ENCODE measurements at places on chromosomes 1 and 21.

- DNase-seq = no peak
These were observed 5.5 kb upstream of the CATSPER4 start for GRCh38 chr1:26184883-26185282.

- DNase-seq = no peak
These were observed 72.9 kb upstream of the SLC2A1 start for GRCh38 chr1:43031316-43032203.

DNA sequence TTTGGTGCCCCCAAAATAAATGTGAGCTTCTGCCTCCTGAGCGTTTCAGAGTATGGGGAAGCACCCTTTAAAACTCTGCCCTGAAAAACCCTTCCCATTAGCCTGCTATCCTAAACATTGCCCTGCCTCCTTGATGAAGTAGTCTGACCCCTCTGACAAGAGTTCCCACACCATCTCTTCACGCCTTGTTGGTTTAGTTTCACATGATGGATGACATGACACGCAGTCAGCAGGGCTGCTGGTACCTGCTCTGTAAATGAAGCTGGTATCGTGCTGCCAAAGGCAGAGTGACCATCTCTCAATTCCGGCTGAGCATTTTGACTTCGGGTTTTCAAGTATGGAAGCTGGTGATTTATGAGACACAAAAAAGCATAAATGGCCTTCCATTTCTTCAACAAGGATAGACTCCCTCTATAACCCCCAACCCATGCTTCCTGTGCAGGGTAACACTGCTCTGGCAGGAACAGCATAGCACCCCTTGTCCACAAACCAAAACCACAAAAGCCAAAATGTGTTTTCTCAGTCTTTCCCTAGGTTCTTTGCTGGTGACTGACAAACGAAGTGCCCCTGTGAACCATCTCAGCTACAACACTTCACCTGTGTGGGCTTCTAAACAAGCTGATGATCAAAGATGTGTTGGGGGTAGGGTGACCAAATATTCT, 444.6 kb downstream of the NUF2 start:
- DNase-seq = no peak

DNA sequence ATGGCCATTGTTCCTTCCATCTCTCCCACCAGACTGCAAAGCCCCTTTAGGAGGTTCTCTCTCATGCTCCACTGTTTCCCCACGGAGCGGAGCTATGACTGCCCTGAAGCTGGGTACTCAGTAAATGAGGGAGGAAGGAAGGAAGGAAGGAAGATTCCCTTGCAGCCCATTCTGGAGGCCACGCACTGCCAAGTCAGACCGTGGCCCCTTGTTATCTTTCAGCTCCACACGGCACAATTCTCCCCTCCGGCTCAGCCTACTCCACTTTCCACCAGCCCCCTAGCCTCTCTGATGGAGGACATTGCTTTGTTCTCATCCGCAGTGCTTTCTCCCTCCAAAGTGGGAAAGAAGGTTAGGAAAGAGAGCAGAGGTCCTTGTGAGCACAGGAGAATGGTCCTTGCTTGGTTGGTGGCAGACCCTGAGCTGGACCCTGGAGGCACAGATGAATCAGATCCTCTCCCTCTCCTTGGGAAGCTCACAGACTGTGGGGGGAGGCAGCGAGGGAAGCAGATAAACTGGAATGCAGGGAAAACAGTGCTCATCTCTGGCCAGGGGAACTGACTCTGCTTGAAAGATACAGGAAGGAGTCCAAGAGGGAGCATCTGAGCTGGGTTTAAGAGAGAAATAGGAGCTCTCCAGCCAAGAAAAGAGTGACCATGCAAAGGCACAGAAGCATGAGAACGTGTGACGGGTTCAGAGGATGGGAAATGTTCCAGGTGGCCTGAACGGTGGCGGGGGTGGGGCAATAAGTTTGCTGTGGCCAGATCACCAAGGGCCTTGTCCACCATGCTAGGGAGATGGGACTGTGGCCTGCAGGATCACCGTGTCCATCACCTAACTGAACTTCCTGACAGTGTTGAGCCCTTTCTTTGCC, 52.6 kb downstream of the GLIS1 start:
- no peak for DNase-seq

DNA sequence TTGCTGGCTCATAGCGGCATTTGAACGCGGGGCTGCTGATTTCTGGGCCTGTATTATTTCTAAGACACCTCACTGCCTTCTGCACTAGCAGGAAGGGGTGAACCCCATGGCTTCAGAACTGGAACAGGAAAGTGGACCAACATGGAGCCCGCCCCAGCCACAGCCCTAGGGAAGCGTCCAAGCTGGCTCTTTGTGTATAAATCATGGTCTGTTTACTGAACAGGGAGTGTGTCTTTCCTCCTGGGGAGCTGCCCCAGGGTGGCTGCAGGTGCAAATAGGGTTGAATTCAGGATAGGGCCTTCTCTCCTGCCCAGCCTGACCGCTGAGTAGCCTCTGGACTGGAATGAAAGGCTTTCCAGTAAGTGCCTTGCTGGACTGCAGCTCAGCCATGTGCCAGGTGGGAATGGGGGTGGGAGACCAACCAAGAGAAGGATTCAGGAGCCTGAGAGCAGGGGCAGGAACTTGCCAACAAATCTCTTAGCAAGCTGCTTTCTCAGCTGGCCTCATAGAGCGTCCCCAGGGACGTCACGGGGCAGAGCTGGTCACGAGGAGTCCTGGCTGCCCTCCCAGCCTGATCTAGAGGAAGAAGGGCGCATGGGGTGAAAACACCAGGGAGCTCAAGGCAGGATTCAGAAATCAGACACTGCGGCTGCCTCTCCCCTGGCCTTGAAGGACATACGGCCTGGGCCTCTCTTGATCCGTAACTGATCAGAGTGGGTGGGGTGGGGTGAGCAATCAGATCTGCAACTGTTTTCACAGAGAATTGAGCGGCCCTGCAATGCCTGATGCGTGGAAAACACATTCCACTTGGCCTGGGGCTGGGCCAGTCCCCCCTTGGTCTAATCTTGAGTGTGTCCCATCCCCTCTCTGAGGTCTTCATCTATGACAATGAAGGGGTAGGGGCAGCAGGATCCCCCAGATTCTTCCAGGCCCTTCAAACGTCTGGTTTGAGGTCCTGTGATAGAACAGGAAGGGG, 56.5 kb upstream of the SELENON start:
- DNase-seq = no peak

GRCh38 chr21:26842300-26842699, 2.9 kb downstream of the ADAMTS1 start:
- DNase-seq = no peak

- no peak for DNase-seq
These were observed 59.1 kb downstream of the CAPN2 start for GRCh38 chr1:223771469-223771813.

DNA sequence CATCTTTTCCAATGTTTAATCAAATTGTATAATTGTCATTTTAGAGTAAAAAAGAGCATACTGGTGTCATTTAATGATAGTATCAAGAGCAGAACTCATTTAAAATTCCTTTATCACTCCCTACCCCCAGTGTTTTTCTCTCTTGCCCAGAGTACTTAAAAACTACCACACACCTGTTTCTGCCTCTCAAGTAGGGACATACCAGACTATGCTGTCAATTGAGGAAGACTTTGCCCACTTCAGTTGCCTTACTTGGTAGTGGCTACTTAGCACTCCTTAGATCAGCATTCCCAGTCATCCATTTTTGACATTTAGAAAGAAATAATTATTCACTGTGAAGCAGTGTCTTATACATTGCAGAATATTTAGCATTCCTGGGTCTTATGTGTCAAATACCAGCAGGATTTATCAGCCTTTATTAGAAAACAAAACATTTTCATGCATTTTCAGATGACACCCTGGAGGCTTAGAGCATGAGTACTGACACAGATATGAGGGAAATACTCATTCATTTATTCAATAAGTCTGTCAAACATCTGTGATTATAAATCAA, 127.5 kb upstream of the RGS1 start:
- no peak for DNase-seq

DNA sequence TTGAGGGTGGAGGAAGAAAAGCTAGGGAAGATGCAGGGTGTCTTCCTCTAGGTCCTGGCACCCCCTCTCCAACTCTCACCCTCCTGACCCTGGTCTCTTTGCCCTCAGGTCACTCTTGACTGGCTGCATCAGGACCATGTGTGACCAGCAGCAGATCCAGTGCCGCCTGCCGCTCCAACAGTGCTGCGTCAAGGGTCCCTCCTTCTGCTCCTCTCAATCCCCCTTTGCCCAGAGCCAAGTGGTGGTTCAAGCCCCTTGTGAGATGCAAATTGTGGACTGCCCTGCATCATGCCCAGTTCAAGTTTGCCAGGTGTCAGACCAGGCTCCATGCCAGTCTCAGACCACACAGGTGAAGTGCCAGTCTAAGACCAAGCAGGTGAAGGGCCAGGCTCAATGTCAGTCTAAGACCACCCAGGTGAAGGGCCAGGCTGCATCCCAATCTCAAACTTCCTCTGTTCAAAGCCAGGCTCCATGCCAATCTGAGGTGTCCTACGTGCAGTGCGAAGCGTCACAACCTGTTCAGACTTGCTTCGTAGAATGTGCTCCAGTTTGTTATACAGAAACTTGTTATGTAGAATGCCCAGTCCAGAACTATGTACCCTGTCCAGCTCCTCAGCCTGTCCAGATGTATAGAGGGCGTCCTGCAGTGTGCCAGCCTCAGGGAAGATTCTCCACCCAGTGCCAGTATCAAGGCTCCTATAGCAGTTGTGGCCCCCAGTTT, 1.8 kb downstream of the KPRP start:
- DNase-seq = no peak

DNA sequence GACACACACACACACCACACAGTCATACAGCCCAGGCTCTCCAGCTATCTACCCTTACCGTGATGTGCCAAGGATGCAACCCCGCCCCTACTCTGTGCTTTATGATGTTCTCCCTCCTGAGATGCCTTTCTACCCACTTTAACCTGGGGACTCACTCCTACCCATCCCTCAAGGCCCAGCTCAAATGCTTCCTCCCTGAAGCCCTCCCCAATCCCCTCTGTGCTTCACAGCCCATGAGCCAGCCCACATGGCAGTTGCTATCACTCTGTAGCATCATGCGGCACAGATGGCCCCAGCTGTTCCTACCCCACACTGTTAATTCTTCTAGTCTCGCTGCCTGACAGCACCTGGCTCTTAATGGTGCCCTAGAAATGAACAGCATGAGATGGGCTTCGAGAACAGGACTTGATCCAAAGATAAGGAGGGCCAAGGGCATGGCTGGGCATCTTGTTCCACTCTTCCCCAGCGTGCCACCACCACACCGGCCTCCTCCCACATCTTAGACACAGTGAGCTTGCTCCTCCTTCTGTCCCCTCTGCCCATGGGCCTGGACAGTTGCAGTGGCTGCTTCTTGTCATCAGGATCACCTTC, 109.8 kb downstream of the GLIS1 start:
- DNase-seq = no peak

- no peak for DNase-seq
These were observed 12.6 kb downstream of the SLAMF8 start for GRCh38 chr1:159839116-159839849.

DNA sequence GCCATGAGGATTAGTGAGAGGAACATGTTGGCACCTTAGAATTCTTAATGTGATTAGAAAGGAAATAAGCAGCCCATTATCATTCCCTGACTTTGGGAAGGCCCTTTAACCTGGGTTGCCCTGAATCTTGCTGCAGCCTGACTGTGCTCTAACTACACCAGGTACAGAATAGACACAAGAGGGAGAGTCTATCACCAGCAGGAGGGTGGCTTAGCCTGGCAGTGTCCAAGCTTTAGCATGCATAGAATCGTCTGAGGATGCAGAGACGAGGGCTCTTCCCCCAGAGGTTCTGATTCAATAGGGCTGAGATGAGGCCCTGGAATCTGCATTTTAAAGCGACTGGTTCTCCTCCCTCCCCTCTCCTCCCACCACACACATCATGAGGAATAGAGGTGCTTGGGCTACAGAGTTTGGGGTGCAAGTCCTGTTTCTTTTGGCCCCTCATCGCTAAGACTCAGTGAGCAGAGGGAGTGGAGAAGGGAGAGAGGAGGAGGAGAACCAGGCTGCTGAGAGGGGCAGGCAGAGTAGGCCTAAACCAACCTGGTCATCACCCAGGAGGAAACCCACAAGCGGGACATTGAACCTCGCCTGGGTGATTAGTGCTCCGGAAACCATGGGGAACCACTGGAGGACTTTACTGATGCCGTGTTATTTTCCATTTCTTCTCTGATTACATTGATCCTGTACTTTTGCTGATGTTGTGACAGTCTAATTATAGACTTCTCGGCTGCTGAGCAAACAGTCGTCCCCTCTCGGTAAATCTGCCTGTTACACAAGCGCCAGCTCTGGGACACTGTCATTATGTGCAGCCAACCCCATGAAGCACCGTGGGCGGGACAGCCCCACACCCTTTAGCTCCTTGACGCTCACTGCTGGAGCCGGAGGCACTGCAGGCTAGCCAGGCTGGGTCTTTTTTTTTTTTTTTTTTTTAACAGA, 6.3 kb upstream of the TENT5C start:
- no peak for DNase-seq

GRCh38 chr21:46185716-46186115, 1.5 kb upstream of the SPATC1L start:
- DNase-seq = no peak

DNA sequence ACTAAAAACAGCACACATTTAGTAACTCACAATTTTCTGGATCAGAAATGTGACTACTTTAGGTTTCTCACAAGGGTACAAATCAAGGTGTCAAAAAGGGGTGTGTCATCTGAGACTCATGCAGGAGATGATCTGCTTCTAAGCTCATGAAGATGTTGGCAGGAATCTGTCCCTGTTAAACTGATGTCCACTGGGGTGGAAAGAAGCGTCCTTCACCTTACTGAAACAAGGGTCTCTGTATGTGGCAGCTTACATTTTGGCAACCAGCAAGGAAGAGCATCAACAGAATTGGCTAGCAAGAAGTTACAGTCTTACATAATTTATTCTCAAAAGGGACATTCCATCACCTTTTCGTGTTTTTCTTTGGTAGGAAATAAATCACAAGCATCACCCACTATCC, 1223.8 kb downstream of the AMY1C start:
- DNase-seq = no peak

- DNase-seq = no peak
These were observed 96.1 kb upstream of the VAMP3 start for GRCh38 chr1:7674972-7675371.

DNA sequence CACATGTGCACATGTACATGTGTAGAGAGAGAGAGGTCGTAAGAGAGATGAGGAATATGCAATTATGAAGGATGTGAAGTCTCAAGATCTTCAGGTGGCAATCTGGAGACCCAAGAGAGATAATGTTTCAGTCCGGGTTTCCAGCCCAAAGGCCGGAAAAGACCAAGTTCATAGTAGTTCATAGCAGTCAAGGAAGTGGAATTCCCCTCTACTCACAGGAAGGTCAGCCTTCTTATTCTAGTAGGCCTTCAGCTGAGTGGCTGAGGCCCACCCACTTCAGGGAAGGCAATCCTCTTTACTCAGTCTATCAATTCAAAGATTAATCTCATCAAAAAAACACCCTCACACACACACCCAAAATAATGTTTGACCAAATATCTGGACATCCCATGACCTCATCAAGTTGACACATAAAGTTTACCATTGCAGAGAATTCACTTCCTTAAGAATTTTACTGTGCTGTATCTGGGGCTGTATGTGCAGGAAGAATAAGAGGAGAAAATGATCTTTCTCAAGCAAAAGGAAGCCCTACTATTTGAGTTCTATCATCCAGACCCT, 114.6 kb downstream of the TNFSF18 start:
- DNase-seq = no peak

- DNase-seq = no peak
These were observed 211.7 kb upstream of the POGK start for GRCh38 chr1:166627558-166627957.

Data from activated T-cell treated with anti-CD3 and anti-CD28 coated beads for 1 hour (primary cell).